Urothelium cell line (cell line): ENCODE measurements at places on chromosomes 7 and 10.
A peak's percentile ranks its signal among the peaks of the same experiment; 100 is the strongest.

DNA sequence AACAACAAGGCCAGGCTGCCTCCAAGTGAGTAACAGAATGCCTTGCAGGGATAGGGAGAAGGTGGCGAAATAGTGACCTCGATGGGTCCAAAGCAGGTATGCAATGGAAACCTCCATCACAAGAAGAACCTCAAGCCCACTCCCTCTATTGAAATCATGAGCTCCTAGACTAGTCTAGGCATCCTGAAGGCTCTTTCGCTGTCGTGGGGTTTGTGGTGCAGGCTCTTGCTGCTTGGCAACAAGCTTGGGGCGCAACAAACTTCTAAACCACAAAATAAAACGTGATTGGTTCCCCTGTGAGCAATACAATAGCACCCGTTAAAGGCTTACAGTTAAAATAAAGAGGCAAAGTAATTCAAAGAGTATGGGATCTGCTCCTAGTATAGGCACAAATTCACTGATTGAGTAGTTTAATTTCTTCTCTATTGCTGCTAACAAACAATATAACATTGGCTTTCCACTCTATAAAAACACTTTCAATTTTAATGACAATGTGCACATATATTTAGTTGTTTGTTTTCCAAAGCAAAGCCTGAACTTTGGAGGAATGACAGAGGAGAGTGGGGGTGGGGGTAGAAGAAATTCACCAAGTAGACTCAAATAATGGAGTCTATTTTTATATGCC lies 64.1 kb downstream of the C10orf67 start:
- no peak for DNase-seq

- DNase-seq = no peak
These were observed 159.7 kb downstream of the SGMS1 start for GRCh38 chr10:50464004-50464409.

GRCh38 chr10:63677001-63677400 lies 155.8 kb downstream of the REEP3 start:
- no peak for DNase-seq

- no peak for DNase-seq
These were observed 4.7 kb upstream of the SLC18A3 start for GRCh38 chr10:49605216-49605938.

- DNase-seq = no peak
These were observed 133.9 kb downstream of the DKK1 start for GRCh38 chr10:52447931-52448353.

DNA sequence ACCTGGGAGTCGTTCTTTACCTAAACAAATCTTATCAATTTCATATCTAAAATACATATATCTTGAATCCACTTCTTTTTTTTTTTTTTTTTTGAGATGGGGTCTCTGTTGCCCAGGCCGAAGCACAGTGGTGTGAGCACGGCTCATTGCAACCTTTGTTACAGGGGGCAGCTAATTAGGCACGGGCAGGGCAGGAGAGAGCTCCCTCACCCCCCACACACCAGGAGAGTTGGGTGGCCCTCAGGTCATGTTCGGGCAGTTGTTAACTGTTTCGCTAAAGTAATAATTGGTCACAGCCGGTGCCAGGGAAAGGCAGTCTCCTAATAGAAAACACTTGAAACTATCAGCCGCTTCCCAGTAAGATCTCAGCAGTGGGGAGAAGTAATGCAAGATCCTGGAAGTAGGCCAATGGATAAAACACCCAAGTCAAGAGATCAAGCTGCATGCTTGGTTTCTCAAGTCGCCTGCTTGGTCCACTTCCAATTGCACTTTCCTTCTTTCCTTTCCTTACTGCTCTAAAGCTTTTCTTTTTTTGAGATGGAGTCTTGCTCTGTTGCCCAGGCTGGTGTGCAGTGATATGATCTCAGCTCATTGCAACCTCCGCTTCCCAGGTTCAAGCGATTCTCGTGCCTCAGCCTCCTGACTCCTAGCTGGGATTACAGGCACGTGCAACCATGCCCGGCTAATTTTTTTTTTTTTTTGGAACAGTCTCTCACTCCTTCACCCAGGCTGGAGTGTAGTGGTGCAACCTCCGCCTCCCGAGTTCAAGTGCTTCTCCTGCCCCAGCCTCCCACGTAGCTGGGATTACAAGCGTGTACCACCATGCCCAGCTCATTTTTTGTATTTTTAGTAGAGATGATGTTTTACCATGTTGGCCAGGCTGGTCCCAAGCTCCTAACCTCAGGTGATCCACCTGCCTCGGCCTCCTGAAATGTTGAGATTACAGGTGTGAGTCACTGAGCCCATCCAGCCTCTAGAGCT lies 21.3 kb upstream of the EFCAB10 start:
- DNase-seq = no peak

DNA sequence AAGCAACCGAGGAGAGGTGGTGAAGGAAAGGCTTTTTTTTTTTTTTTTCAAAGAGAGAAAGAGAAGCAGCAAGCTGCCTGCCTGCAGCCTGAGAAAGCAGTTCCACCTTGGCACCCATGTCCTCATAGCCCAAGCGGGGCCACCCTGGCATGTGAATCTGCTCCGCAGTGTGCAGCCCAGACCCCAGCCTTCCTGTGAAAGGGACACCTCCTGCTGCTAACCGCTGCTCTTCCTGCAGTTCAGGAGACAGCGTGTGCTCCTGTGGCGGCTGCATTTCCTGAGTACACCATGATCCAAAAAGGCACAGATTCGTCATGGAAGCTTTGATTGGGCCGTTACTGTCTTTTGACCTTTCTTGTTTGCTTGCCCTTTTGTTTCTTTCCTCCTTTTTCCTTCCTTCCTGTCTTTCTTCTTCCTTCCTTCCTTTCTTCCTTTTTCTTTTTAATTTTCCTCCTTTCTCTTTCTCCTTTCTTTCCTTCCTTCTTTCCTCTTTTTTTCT lies 38.1 kb downstream of the IKZF1 start:
- no peak for DNase-seq

DNA sequence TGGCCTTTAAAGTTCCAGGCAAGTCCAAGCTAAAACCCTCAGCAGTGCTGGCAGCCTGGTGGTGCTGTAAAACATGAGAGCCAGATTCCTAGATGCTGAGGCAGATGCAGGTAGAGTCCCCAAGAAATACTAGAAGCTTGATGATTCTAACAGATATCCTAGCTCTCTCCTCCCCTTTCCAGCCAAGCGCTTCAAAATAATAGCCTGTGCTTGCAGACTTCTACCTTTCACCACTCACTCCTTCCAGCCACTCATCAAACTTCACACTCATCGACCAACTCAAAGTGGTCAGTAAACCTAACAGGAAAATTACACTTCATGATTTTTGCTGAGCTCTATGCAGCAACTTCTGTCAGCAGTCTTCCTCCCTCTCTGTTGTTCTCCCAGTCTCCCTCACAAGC lies 50.2 kb downstream of the LMBR1 start:
- no peak for DNase-seq

GRCh38 chr7:119175911-119176627 lies 951.6 kb downstream of the ANKRD7 start:
- peak; percentile 14 for DNase-seq

DNA sequence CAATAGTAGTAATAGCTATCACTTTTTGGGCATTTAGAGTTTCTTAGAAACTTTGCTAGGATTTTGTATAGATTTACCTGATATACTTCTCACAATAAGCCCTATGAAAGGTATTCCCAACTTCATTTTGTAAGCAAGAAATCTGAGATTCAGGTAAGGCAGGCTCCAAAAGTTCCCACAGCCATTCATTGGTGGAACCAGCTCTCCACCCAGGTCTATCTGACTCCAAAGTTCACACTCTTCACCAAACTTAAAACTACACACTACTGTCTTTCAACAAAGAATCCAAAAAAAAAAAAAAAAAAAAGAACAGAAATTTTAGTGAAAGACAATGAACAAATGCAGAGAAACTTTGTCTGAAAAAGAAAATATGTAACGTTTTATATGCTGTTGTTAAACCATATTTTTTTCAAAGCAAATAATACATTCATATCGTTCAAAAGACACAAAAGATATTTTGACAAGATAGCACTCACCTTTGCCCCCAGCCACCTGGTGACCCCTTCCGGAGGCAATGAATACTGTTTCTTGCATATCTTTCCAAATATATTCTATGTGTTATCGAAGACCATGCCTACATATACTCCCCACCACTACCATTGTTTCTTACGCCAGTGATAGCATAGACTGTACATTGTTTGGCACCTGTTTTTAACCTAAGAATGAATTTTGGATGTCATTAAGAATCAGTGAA lies 108.2 kb downstream of the C1GALT1 start:
- no peak for DNase-seq

GRCh38 chr7:156173346-156173745 lies 361.1 kb upstream of the SHH start:
- DNase-seq = no peak

DNA sequence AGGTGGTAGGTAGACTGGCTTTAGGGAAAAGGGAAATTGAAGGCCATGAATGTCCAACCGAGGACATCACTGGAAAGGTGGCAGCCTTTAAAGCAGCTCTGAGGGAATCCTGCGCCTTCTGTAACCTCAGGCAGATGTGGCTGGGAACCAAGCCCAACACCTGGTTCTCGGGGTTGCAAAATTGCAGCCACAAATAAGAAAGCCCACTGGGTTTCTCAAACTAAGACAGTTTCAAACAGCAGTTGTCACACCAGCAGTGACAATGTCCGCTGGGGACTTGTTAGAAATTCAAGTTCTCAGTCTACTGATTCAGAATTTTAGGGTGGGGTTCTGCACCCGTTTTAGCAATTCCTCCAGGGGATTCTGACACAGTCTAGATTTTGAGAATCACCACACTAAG lies 42.7 kb upstream of the STEAP1B start:
- DNase-seq = no peak

DNA sequence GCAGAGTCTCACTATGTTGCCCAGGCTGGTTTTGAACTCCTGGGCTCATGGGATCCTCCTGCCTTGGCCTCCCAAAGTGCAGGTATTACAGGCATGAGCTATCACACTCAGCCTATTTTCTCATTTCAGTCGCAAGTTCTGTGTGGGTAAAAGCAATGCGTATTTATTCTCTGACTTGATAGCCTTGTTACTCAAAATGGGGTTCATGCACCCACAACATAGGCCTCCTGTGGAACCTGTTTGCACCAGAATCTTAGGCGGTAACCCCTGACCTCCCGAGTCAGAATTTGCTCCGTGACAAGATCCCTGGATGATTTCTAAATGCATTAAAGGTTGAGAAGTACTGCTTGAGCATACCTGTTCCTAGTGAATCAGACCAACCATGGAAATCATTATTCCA lies 7.3 kb downstream of the IL2RA start:
- no peak for DNase-seq

- DNase-seq = no peak
These were observed 10.6 kb downstream of the VIM start for GRCh38 chr10:17238445-17239291.

GRCh38 chr10:6365384-6365783 lies 162.7 kb downstream of the PFKFB3 start:
- no peak for DNase-seq

DNA sequence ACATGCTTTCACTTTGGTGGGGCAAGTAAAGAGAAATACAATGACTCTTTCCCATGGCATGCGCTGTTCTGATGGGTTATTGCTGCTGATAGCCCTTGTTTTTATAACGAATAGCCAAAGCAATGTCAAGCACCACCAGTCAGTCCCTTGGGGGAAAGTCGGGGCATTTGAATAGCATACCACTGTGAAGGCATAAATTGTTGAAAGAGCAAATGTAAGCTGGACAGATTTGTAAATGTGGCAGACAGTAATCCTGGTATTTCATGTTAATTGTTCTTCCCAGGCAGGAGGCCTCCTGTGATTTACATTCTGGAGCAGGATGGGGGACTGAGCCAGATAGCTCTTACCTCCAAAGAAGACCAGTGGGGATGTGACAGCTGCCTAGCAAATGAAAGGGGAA lies 293.3 kb downstream of the ADRA2A start:
- no peak for DNase-seq

- DNase-seq = no peak
These were observed 245.9 kb downstream of the SKAP2 start for GRCh38 chr7:26618449-26618848.

DNA sequence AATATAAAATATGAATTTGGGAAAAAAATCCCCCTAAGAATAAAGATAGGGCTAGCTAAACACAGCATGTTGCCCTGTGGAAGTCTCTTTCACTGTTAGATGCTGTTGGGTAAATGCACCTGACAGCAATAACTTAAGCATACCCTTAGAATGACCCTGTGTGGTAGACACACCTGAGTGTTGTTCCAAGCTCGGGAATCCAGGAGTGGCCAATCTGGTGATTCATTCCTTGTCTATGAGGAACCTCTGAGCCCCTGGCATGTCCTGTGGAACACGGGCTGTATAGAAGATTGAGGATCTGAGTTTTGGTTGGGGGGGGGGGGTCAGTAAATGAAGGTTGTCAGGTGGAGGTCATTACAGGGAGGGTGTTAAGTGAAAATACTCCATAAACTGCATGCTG lies 730.0 kb upstream of the IGFBP3 start:
- peak; percentile 66 for DNase-seq

DNA sequence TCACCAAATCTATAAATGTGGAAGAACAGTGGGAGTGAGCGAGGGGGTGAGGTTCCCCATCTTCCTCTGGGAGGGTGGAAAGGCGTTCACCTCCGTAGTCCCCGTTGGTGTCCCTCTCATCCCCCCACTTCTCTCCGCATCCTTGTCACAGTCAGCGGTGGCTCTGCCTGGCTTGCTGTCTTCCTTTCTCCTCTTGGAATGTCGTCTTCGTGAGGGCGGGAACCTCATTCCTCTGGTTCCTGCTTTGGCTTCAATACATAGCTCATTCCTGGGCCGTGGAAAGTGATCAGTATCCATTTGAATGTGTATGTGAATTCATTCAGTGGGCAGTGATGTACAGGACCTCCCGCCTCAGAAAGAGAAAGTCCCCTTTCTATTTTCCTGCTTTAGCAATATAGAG lies 289.4 kb downstream of the CAMK1D start:
- no peak for DNase-seq

DNA sequence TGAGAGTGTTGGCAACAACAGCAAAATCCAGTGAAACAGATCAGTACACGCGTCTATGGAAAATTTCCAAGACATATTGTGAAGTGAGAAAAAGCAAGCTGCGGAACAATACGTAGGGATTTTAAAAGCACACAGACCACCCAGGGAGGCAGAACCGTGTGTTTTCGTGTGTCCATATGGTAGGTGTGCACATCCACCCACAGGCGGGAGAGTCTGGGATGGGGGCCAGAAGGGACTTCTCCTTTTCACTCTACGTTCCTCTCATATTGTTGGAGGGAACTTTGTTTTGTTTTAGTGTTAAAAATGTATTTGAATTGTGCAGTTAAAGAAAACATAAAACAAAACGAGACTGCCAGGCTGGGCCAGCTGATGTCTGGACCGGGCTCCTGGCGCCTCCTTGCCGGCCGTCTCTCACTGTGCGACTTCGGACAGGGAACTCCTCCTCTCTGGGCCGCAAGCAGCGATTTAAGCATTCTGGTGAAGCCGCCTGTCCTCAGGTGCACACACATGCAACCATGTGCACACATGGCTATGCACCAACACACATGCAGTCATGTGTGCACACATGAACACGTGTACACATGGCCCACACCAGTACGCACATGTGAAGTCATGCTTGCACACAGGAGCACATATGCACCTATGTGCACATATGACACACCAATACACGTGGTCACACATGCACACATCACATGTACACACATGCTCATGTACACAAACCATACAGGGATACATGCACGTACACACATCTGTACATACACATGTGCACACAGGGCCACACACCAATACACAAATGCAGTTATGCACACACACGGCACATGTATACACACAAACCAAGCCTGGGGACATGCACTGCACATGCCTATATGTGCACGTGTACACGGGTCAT lies 141.1 kb downstream of the ELFN1 start:
- DNase-seq = no peak
